A673 (cell line): ENCODE measurements at places on chromosomes 6 and 20. TPM values are rescaled to one million over a fixed set of nuclear protein-coding genes. Genes with fewer than 3 reads are reported as not detected.
A peak's percentile ranks its signal among the peaks of the same experiment; 100 is the strongest.

GRCh38 chr6:138977646-138978167 is 10.3 kb downstream of the REPS1 start:
- peaks cover 27% of the 10 kb centered on the region for H3K4me1 ChIP-seq
- no peak overlapping the region for H3K4me3 ChIP-seq
- no peak for DNase-seq
- H3K36me3 ChIP-seq = no peaks in the 10 kb centered on the region

- peak within 1 kb of the TSS; percentile 78 for H3K4me3 ChIP-seq
- H3K27me3 ChIP-seq = no peaks in the 10 kb centered on the region
- DNase-seq = peak; percentile 98
Measured at GRCh38 chr20:17226410-17227218, at the start of gene PCSK2. TSS of gene PCSK2 (plus strand) at chr20:17227040. CDS start at chr20:17227306, 266 bp downstream.

DNA sequence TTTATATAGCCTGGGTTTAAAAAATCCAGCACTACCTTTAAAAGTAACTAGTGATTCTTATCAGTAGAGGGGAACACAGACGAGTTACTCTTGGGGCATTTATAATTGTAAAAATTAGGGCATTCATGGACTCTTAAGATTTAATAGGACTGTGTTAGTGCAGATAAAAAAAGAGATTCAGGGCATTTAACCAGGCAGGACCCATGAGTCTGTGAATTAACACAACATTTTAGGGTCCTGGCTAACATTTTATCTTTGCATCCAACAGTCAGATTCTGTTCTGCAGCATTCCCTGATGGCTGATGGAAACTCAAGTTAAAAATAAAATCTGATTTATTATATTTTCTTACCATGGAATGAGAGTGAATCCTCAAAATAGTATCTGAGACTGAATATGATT is 774.3 kb downstream of the PHF3 start:
- no peaks in the 10 kb centered on the region for H3K27me3 ChIP-seq
- no peak overlapping the region for H3K4me3 ChIP-seq
- H3K27ac ChIP-seq = no peak overlapping the region
- H3K36me3 ChIP-seq = no peaks in the 10 kb centered on the region

Gene PLN
- total RNA-seq = not detected in 2 replicates

Gene CTCFL
- total RNA-seq = 0.90 and 1.6 TPM in 2 replicates

Gene ARMH2
- total RNA-seq = not detected in 2 replicates
